Kidney epithelial cell (primary cell): ENCODE measurements at places on chromosomes 16 and 17. TPM values are rescaled to one million over a fixed set of nuclear protein-coding genes. Genes with fewer than 3 reads are reported as not detected.

LPCAT2 gene
- 3.1 and 4.2 TPM in 2 replicates for total RNA-seq

TMEM238L gene
- not detected in 2 replicates for total RNA-seq

KRT33B gene
- total RNA-seq: 0.17 TPM in 1 of 2 replicates, not detected in the other

BCL6B gene
- 0.08 TPM in 1 of 2 replicates, not detected in the other for total RNA-seq

ACE gene
- total RNA-seq: 1.5 and 1.6 TPM in 2 replicates

TIMP2 gene
- total RNA-seq: 130 and 145 TPM in 2 replicates

HAP1 gene
- 0.96 and 1.6 TPM in 2 replicates for total RNA-seq

TNFSF13 gene
- total RNA-seq: 13.5 and 14.3 TPM in 2 replicates

TEKT5 gene
- 0.04 and 0.27 TPM in 2 replicates for total RNA-seq

RDM1 gene
- total RNA-seq: not detected in 2 replicates

KRTAP2-1 gene
- not detected in 2 replicates for total RNA-seq

TAC4 gene
- total RNA-seq: not detected in 2 replicates

CDT1 gene
- 11.3 and 14.5 TPM in 2 replicates for total RNA-seq

JMJD6 gene
- total RNA-seq: 21.4 and 25.8 TPM in 2 replicates

ESRP2 gene
- total RNA-seq: 26.9 and 42.0 TPM in 2 replicates

ABCA10 gene
- 0.14 and 0.29 TPM in 2 replicates for total RNA-seq

CEP295NL gene
- total RNA-seq: 0.63 and 1.8 TPM in 2 replicates

AHSP gene
- not detected in 2 replicates for total RNA-seq

CES4A gene
- 1.3 and 2.3 TPM in 2 replicates for total RNA-seq

DHX40 gene
- 40.8 and 42.9 TPM in 2 replicates for total RNA-seq

CSH2 gene
- total RNA-seq: not detected in 2 replicates

C17orf67 gene
- total RNA-seq: 0.34 and 0.50 TPM in 2 replicates

FAM171A2 gene
- 12.6 and 16.3 TPM in 2 replicates for total RNA-seq

KIF18B gene
- 1.4 and 2.8 TPM in 2 replicates for total RNA-seq

KRT40 gene
- total RNA-seq: not detected in 2 replicates

OR1A1 gene
- not detected in 2 replicates for total RNA-seq

HOXB9 gene
- total RNA-seq: 70.1 and 77.0 TPM in 2 replicates

CACNG1 gene
- total RNA-seq: not detected in 2 replicates

EXOSC6 gene
- 42.7 and 44.1 TPM in 2 replicates for total RNA-seq

CD300H gene
- not detected in 2 replicates for total RNA-seq

ZG16 gene
- total RNA-seq: not detected in 2 replicates

VAT1L gene
- total RNA-seq: 0.29 and 0.41 TPM in 2 replicates

TRIM72 gene
- total RNA-seq: not detected in 2 replicates

SLC9A5 gene
- total RNA-seq: 0.07 TPM in 1 of 2 replicates, not detected in the other

CBFA2T3 gene
- total RNA-seq: 0.14 and 0.63 TPM in 2 replicates

GP1BA gene
- not detected in 2 replicates for total RNA-seq

TRIM47 gene
- 56.5 and 75.8 TPM in 2 replicates for total RNA-seq

ZACN gene
- not detected in 2 replicates for total RNA-seq

IGSF6 gene
- total RNA-seq: 0.04 TPM in 1 of 2 replicates, not detected in the other

IKZF3 gene
- total RNA-seq: 0.17 and 0.89 TPM in 2 replicates

CFAP97D1 gene
- not detected in 2 replicates for total RNA-seq
